ENCODE measurements at places on chromosomes 12 and 14. TPM values are rescaled to one million over a fixed set of nuclear protein-coding genes. Genes with fewer than 3 reads are reported as not detected.

The KCNMB4 gene
- total RNA-seq, result 2.7 TPM

The CD163L1 gene
- not detected for total RNA-seq

The GPR84 gene
- not detected for total RNA-seq

The HVCN1 gene
- 4.1 TPM for total RNA-seq

The AQP5 gene
- total RNA-seq, result not detected

The TAS2R43 gene
- 0.63 TPM for total RNA-seq

The LACRT gene
- not detected for total RNA-seq

The CLEC14A gene
- not detected for total RNA-seq

The ALX1 gene
- not detected for total RNA-seq

The RERG gene
- not detected for total RNA-seq

The GSC gene
- total RNA-seq, result 2.3 TPM

The WIF1 gene
- total RNA-seq, result not detected

The TEX52 gene
- not detected for total RNA-seq

The COX6A1 gene
- 358 TPM for total RNA-seq

The GYS2 gene
- not detected for total RNA-seq
